Peyer's patch (tissue), 4 donors: ENCODE measurements at places on chromosomes 1 and 21. TPM values are rescaled to one million over a fixed set of nuclear protein-coding genes. Genes with fewer than 3 reads are reported as not detected.

The SPRR2E gene
- not detected for total RNA-seq

The ADAM15 gene
- total RNA-seq, result 111 TPM

The TMPRSS3 gene
- total RNA-seq, result not detected

The ARF1 gene
- 434 TPM for total RNA-seq

The HRNR gene
- total RNA-seq, result not detected

The MATN1 gene
- total RNA-seq, result not detected

The KMO gene
- total RNA-seq, result 0.70 TPM

The MACO1 gene
- 24.5 TPM for total RNA-seq

The DENND2D gene
- 220 TPM for total RNA-seq

The IKBKE gene
- total RNA-seq, result 14.6 TPM

The C1orf185 gene
- total RNA-seq, result not detected

DNA sequence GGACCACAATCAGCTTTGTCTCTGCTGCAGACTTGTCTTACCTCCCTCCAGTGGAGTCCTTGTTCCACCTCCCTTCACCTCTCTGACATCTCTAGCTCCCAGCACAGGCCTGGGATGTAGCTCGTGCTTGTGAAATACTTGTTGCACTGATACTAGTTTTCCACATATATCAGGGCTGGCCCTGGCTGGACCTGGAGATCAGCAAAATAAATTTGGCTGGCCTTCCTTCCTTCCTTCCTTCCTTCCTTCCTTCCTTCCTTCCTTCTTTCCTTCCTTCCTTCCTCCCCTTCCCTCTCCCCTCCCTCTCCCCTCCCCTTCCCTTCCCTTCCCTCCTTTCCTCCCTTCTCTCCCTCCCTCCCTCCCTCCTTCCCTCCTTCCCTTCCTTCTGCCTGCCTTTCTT lies 196.5 kb downstream of the HIVEP3 start:
- H3K36me3 ChIP-seq, result no peaks in the 10 kb centered on the region
- DNase-seq, result no peak
- H3K27ac ChIP-seq, result no peak overlapping the region
- H3K27me3 ChIP-seq, result no peaks in the 10 kb centered on the region
- H3K4me3 ChIP-seq, result no peak overlapping the region

GRCh38 chr1:34617321-34618118 lies 137.3 kb upstream of the GJB5 start:
- no peaks in the 10 kb centered on the region for H3K4me1 ChIP-seq
- no peak overlapping the region for H3K27ac ChIP-seq
- no peak for DNase-seq
- no peak overlapping the region for H3K4me3 ChIP-seq
- H3K36me3 ChIP-seq, result no peaks in the 10 kb centered on the region
- H3K27me3 ChIP-seq, result no peaks in the 10 kb centered on the region

GRCh38 chr1:7534061-7534825 lies 236.9 kb upstream of the VAMP3 start:
- no peak overlapping the region for H3K4me3 ChIP-seq
- no peak overlapping the region for H3K27ac ChIP-seq
- no peaks in the 10 kb centered on the region for H3K4me1 ChIP-seq
- DNase-seq, result no peak
- H3K27me3 ChIP-seq, result no peaks in the 10 kb centered on the region
- H3K36me3 ChIP-seq, result no peaks in the 10 kb centered on the region

DNA sequence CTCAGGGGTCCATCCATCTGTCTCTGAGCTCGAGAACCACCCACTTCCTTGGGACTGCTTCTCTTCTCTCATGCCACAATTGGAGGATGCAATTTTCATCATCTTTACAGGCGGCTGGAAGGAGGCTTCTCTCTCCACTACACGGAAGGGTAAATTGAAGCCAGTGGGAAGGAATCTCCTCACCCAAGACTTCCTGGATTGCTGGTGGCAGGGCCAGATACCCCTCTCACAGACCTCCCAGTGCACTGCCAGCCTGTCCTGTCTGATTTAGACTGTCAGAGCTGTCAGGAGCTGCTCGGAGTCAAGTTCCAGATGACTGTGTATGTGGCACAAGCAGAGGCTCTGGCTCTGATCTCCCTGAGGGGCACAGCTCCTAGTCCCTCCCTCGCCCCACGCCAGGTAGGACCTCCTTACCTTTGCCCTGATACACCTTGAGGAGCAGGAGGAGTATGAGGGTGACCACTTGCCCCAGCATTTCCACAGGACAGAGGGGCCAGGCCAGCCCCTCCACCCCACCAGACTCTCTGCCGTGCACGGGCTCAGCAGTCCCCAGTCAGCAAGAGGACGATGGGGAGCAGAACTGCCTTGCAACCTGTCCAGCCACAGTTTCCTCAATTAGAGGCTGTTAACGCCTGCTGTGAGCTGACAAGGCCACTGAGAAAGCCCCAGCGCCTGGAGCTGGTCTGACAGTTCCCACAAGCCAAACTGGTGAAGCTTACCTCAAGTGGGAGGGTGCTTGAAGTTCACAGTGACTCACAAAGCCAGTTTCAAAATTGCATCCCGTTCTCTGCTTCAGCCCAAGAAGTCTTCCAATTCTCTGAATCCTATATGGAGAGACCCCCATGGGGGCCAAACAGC lies at the start of gene CD244:
CD244 (minus strand) TSS at position 685 of the 858 bp plus-strand sequence; CDS start at position 475, 210 bp downstream.
- H3K4me3 ChIP-seq, result peak within 1 kb of the TSS; percentile 31
- peaks cover 4% of the 10 kb centered on the region for H3K4me1 ChIP-seq
- no peaks in the 10 kb centered on the region for H3K36me3 ChIP-seq
- H3K27me3 ChIP-seq, result no peaks in the 10 kb centered on the region
- no peak within 1 kb of the TSS for H3K27ac ChIP-seq
- DNase-seq, result peak; percentile 35

- no peak overlapping the region for H3K4me3 ChIP-seq
- no peaks in the 10 kb centered on the region for H3K4me1 ChIP-seq
- DNase-seq, result no peak
- H3K36me3 ChIP-seq, result peaks cover 42% of the 10 kb centered on the region
Observed at GRCh38 chr1:168229893-168230292, 4.1 kb downstream of the SFT2D2 start.

- H3K27me3 ChIP-seq, result no peaks in the 10 kb centered on the region
- no peak overlapping the region for H3K27ac ChIP-seq
- H3K36me3 ChIP-seq, result no peaks in the 10 kb centered on the region
Observed at GRCh38 chr1:113641396-113641795, 117.9 kb downstream of the PHTF1 start.

- H3K4me3 ChIP-seq, result no peak overlapping the region
- no peaks in the 10 kb centered on the region for H3K36me3 ChIP-seq
- no peaks in the 10 kb centered on the region for H3K27me3 ChIP-seq
- no peak overlapping the region for H3K27ac ChIP-seq
- DNase-seq, result no peak
- peaks cover 16% of the 10 kb centered on the region for H3K4me1 ChIP-seq
Observed at GRCh38 chr1:23098463-23099170, 70.0 kb downstream of the LUZP1 start.

- H3K4me3 ChIP-seq, result no peak overlapping the region
- no peaks in the 10 kb centered on the region for H3K4me1 ChIP-seq
- H3K27me3 ChIP-seq, result no peaks in the 10 kb centered on the region
- H3K27ac ChIP-seq, result no peak overlapping the region
Observed at GRCh38 chr1:201172999-201173610, 17.5 kb upstream of the IGFN1 start.

DNA sequence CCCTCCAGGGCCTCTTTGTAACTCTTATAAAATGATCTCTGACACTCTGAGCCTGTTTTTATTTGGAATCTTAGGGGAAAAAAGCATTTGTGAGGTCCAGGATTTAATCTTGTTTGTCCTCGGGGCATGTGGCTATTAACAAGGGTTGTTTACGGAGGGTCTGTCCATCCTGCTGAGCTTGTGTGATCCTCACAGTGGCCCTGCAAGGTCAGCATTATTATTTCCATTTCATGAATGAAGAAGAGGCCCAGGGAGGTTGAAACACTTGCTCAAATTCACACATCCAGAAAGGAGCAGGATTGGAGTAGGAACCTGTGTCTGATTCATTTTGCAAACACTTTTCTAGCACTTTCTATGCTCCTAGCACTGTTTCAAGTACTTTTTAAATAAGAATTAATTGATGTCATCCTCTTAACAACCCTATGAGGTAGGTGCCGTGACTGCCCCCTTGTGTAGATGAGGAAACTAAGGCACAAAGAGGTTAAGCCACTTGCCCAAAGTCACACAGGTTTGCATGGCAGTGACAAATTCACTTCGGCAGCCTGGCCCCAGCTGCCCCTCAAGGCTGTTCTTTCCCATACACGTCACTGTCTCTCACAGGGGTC lies 178.9 kb downstream of the MIS18A start:
- H3K4me1 ChIP-seq, result no peaks in the 10 kb centered on the region
- DNase-seq, result no peak
- H3K4me3 ChIP-seq, result no peak overlapping the region
- no peak overlapping the region for H3K27ac ChIP-seq
- H3K27me3 ChIP-seq, result no peaks in the 10 kb centered on the region

DNA sequence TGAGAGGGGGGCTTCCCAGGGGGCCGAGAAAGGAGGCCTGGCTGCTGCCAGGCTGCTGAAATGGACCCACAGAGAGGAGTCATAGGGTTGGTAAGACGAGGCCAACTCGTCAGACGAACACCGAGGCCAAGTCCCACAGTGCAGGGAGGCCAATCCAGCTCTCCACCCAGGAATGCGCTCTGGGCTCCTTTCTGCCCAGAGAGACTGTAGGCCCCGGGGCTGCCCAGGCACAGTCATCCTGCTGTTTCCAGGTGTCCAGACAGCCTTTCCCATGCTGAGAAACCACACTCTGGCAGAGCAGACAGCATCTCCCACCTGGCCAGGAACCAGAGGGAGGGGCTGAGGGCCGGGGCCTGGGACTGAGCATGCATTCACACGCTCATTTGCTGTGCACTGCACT lies 26.7 kb upstream of the RSPO1 start:
- no peaks in the 10 kb centered on the region for H3K4me1 ChIP-seq
- H3K27me3 ChIP-seq, result no peaks in the 10 kb centered on the region
- no peak overlapping the region for H3K27ac ChIP-seq
- no peak overlapping the region for H3K4me3 ChIP-seq
- no peaks in the 10 kb centered on the region for H3K36me3 ChIP-seq

GRCh38 chr1:3160647-3161145 lies 91.7 kb downstream of the PRDM16 start:
- H3K36me3 ChIP-seq, result no peaks in the 10 kb centered on the region
- no peak overlapping the region for H3K4me3 ChIP-seq
- H3K27ac ChIP-seq, result no peak overlapping the region
- H3K27me3 ChIP-seq, result no peaks in the 10 kb centered on the region
- no peak for DNase-seq

GRCh38 chr1:42179900-42180329 lies 15.4 kb upstream of the GUCA2A start:
- H3K27ac ChIP-seq, result no peak overlapping the region
- DNase-seq, result no peak
- no peaks in the 10 kb centered on the region for H3K27me3 ChIP-seq
- no peaks in the 10 kb centered on the region for H3K36me3 ChIP-seq

DNA sequence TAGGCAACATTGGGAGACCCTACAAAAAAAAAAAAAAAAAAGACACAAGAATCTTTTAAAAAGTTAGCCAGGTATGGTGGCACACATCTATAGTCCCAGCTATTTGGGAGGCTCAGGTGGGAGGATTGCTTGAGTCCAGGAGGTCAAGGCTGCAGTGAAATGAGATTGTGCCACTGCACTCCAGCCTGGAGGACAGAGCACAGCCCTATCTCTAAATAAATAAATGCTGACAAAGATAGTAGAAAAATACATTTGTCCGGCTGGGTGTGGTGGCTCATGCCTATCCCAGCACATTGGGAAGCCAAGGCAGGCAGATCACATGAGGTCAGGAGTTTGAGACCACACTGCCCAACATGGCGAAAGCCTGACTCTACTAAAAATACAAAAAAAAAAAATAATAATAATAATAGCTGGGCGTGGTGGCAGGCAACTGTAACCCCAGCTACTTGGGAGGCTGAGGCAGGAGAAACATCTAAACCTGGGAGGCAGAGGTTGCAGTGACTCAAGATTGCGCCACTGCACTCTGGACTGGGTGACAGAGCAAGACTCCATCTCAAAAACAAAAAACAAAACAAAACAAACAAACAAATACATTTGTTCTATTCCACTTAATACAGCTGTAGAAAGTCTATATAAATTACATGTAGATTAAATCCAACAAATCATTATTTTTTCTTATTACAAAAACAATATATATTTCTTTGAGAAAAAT lies 48.5 kb downstream of the PHACTR4 start:
- no peaks in the 10 kb centered on the region for H3K27me3 ChIP-seq
- DNase-seq, result no peak
- no peaks in the 10 kb centered on the region for H3K36me3 ChIP-seq
- no peak overlapping the region for H3K4me3 ChIP-seq
- H3K27ac ChIP-seq, result peak overlapping the region; percentile 58

- no peaks in the 10 kb centered on the region for H3K27me3 ChIP-seq
- no peak overlapping the region for H3K27ac ChIP-seq
- H3K36me3 ChIP-seq, result no peaks in the 10 kb centered on the region
Observed at GRCh38 chr1:92923664-92924063, 37.6 kb downstream of the DIPK1A start.

DNA sequence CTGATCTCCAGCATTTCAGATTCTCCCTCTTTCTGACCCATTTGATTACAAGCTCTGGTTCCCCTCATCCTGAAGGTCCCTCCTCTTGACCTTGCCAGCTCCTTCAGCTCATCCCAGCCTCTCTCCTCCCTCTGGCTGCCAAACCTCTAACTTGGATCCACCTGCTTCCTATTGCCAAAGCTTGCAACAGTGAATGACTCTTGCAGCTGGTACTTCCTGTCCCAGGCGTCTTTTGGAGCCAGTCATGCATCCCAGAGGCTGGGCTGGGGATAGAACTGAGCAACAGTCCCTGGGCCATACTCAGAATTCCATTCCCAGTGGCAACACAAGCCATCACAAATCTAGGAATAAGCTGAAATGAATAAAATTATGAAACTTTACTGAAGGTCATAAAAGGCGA lies 27.7 kb upstream of the SPOCD1 start:
- peak; percentile 29 for DNase-seq
- no peak overlapping the region for H3K4me3 ChIP-seq
- H3K27ac ChIP-seq, result no peak overlapping the region
- H3K4me1 ChIP-seq, result peaks cover under 1% of the 10 kb centered on the region
- no peaks in the 10 kb centered on the region for H3K36me3 ChIP-seq

DNA sequence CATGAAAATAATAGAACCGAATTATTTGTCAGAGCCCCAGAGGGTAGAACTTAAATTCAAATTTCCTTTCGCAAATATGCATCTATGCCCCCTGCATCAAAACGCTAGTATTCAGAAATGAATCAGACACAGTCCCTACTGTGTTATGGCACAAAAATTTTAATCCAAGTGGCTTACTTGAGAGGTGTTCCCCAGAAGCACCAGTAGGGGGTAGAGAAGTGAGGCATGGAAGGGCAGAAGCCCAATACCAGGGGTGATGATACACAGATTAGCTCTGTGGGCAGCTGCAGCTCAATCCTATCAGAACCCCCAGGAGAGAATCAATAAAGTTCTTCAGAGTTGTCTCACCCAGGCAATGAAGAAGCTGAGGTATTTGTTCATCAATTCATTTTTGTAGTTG lies 342.2 kb downstream of the OMA1 start:
- no peak overlapping the region for H3K27ac ChIP-seq
- no peak for DNase-seq

GRCh38 chr1:208003241-208003640 lies 92.3 kb upstream of the CD34 start:
- H3K4me3 ChIP-seq, result no peak overlapping the region
- no peaks in the 10 kb centered on the region for H3K4me1 ChIP-seq
- DNase-seq, result no peak
- no peaks in the 10 kb centered on the region for H3K36me3 ChIP-seq
- H3K27ac ChIP-seq, result no peak overlapping the region
- H3K27me3 ChIP-seq, result no peaks in the 10 kb centered on the region
